Natural killer cell (primary cell): ENCODE measurements at places on chromosomes 1 and 21. TPM values are rescaled to one million over a fixed set of nuclear protein-coding genes. Genes with fewer than 3 reads are reported as not detected.

DNA sequence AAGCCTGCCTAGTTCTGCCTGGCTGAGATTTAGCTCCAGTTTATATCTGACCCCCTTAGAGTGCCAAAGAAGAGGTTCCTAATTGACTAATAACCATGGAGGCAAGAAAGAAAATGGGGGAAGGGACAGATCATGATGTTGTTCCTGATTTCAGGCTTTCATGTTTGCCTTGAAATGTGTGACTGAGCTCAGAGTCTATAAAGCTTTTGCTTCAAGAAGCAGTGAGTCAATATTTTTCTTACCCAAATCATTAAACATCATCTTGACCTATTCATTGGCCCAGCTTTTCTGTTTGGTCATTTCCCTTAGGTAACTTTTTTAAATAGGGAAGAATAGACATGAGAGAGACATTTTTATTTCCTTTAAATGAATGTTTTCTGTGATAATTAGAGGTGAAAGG lies 55.9 kb downstream of the HHAT start:
- DNase-seq = no peak

Gene LRRN2
- total RNA-seq = not detected

Gene OR2T33
- not detected for total RNA-seq

GRCh38 chr1:110280126-110280525 lies 59.1 kb upstream of the RBM15 start:
- no peak for DNase-seq

DNA sequence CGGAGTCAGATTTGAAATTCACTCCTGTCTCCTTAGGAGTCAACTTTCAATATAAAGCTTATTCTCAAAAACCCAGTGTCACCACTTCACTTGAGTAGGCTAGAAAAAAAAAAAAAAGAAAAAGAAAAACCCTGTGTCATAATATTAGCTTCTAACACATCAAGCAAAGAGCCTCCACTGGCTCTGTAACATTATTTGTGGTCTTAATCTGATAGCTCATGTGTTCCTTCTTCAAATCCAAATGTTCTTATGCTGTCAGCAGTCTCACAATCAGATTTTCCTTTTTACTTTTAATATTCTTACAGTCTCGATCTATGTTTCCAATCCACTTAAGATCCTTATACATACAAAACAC lies 26.1 kb upstream of the PSMG1 start:
- no peak for DNase-seq

- DNase-seq = no peak
These were observed 11.1 kb downstream of the SLC30A10 start for GRCh38 chr1:219917281-219917680.

- no peak for DNase-seq
These were observed 53.4 kb upstream of the PTGFRN start for GRCh38 chr1:116856312-116856711.

DNA sequence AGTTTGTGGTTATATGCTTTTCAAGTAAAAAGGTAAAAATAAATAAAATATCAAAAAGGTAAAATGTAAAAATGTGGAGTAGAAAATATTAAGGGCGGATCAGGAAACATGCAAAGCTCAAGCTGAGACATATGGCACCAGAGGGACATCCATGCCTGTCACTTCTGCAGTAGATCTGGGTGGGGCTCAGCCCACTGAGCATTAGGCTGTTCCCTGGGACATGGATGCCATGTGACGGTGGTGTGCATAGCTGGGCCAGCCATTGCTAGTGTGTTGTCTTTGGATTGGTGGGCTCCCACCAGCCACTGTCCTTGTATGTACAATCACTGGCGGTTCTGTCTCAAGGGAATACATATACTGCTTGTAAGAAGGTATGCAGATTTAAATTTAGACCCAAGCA lies 3.0 kb downstream of the TTC13 start:
- DNase-seq = no peak

Gene AXDND1
- total RNA-seq = 1.7 TPM

DNA sequence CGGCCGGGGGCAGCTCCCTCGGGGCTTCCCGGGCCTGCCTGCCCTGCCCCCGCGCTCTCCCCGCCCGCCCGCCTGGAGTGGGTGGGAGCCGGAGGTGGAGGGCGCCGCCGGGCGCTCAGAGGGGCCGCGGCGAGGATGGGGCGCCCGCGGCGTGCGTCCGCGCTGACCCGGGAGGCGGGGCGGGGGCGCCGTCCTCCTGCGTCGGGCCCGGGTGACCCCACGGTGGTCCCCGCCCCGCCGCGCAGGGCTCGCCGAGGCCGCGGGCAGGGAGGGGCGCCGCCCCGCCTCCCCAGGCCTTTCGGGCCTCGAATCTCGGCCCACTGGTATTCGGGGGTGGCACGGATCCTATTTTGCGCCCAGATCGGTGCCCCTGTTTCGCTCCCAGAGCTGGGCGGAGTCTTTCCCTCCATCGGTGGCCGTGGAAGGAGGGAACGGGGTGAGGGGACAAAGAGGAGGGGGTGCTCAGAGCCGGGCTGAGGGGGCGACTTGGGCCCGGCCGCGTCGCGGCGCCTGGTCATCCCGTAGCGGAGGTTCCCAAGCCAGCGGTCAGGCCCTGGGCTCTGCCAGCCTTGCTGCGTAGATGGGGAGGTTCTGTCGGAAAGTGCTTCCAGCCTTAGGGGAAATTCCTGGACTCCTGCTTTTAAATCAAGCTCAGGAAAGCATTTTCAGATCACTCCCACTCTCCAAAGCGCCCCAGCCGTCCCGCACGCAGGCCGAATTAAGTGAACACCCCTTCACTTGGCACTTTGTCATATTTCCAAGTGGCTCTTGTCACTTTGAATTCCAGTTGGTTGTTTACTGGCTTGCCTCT lies 545 bp downstream of the PATJ start:
- DNase-seq = peak; percentile 29

Gene ZNF648
- not detected for total RNA-seq

Gene ANKRD65
- total RNA-seq = not detected

Gene TDRD5
- not detected for total RNA-seq

GRCh38 chr1:27716262-27716895 lies 9.4 kb upstream of the FAM76A start:
- DNase-seq = no peak

DNA sequence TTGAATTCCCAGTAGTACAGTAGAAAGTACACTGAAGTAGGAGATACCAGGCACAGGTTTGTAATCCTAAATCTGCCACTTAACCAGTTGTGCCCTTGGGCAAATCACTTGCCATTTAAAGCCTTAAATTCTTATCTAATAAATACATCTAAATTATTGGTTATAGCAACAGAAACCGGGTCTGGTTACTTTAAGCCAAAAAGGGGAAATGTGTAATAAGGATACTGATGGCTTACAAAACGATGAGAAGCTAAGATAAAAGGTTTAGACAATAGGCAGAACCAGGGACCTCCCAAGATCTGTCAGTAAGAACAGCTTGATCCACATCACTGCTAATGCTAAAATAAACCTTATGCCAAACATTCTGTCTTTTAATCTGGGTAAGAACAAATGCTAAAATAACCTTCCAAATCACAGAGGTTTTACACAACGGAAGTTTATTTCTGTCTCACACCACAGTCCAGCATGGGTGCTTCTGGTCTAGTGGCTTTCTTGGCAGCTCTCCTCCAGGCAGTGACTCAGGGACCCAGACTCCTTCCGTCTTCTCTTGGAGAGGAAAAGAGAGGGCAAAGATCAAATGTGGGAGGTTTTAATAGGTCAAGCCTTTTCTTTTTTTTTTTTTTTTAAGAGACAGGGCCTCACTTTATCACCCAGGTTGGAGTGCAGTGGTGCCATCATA lies 16.5 kb upstream of the ZMYM1 start:
- no peak for DNase-seq

Gene BSND
- total RNA-seq = not detected

Gene HEYL
- total RNA-seq = not detected

GRCh38 chr1:154957091-154957657 lies 1.3 kb upstream of the PBXIP1 start:
- DNase-seq = no peak

Gene S100A4
- total RNA-seq = 597 TPM

DNA sequence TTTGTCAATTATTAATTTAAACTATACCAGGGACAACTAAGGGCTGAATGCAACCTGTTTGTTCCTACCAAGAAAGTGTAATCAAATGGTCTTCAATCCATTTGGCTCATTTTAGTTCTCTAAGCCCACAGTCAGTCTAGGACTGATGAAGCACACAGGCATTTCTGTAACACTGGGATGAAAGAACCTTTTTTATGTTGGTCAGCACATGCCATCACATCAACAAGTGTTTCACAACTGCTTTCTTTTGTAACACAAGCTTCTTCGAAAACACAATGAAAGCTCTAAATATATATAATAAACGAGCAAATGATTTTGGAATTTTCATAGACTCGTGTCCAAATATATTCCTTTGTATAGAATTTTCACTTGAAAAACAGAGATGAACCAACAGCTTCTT lies 28.8 kb downstream of the HEATR1 start:
- no peak for DNase-seq

Gene PLPP3
- total RNA-seq = not detected

Gene PLD5
- not detected for total RNA-seq

GRCh38 chr1:77803371-77803770 lies 23.9 kb downstream of the MIGA1 start:
- no peak for DNase-seq

Gene CD247
- total RNA-seq = 1,027 TPM

DNA sequence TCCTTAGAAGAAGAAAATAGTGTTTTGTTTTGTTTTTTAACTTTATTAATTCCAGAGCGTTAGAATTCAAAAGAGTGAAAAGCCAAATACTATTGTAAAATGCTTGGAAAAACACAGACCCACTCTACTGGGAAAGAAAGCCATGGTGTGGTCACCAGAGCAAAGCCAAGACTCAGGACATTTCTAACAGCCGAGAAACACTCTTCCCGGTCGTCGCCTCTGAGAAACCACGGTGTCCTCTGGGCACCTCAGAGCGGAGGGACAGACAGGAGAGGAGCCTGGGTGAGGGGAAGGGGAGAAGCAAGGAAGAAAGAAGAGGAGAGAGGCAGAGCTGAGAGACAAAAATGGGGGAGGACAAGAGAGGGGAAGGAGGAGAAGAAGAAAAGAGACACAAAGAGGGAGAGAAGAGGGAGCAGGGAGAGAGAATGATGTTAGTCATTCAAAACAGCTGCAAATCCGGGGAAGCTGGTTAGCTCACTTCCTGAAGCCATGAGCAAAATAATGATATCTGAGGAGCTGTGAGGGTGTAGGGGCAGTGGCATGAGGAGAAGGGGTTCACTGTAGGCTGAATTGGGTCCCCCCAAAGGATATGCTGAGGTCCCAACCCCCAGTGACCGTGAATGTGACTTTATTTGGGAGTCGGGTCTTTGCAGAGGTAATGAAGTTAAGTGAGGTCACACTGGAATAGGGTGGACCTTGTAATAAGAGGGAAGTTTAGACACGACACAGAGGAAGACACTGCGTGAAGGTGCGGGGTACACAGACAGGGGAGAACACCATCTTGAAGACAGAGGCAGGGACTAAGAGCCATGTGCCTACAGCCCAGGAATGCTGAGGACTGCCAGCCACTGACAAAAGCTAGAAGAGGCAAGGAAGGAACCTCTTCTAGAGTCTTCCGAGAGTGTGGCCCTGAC lies 58.2 kb upstream of the DMRTB1 start:
- no peak for DNase-seq

GRCh38 chr1:225654277-225654597 lies 1.3 kb upstream of the ENAH start:
- DNase-seq = no peak

Gene ANGPTL3
- not detected for total RNA-seq

- no peak for DNase-seq
These were observed 45.1 kb upstream of the MACF1 start for GRCh38 chr1:39159224-39160036.

Gene TAS1R1
- total RNA-seq = not detected

DNA sequence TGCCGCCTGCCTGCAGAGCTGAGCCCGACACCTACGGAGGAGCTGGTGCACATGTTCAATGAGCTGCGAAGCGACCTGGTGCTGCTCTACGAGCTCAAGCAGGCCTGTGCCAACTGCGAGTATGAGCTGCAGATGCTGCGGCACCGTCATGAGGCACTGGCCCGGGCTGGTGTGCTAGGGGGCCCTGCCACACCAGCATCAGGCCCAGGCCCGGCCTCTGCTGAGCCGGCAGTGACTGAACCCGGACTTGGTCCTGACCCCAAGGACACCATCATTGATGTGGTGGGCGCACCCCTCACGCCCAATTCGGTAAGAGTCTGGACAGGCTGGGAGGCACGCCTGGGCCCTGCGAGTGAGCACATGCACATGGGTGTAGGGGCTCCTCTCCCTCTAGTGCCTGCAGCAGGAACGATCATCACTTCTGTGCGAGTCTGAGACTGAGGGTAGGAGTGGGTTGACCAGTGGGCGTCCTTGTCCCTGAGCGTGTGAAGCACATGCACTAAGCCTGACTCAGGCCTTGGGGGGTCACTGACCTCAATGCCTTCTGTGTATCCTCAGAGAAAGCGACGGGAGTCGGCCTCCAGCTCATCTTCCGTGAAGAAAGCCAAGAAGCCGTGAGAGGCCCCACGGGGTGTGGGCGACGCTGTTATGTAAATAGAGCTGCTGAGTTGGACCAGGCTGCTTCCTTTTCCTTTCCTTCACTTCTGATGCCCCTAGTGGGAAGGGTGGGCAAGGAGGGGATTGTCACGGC lies 6.9 kb downstream of the DMAP1 start:
- DNase-seq = no peak

DNA sequence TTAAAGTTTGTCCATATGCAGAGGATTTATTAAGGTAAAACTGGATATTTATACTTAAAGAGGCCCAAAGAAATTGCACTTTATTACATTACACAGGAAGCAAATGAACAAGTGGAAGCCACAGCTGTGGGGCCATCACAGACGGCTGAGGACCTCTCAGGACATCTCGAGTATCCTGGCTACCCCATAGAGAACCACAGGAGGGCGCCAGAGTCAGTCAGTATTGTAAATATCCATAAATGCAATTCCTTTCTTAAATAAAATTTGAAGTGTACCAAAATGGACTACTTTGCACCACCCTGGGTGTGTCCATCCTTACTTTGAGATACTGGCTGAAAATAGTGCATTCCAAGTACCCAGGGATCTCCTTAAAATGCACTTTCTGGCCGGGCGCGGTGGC lies 257.2 kb downstream of the MRPL39 start:
- peak; percentile 3 for DNase-seq

- peak; percentile 79 for DNase-seq
These were observed 54.2 kb upstream of the SSBP3 start for GRCh38 chr1:54460351-54460750.

Gene IGSF21
- not detected for total RNA-seq

Gene EFNA1
- total RNA-seq = 1.9 TPM
